Psoas muscle (tissue), 8 donors: ENCODE measurements at places on chromosomes 16 and 17. TPM values are rescaled to one million over a fixed set of nuclear protein-coding genes. Genes with fewer than 3 reads are reported as not detected.

The KRTAP3-2 gene
- polyA plus RNA-seq, result not detected

The ATP1B2 gene
- 0.51 TPM for polyA plus RNA-seq

DNA sequence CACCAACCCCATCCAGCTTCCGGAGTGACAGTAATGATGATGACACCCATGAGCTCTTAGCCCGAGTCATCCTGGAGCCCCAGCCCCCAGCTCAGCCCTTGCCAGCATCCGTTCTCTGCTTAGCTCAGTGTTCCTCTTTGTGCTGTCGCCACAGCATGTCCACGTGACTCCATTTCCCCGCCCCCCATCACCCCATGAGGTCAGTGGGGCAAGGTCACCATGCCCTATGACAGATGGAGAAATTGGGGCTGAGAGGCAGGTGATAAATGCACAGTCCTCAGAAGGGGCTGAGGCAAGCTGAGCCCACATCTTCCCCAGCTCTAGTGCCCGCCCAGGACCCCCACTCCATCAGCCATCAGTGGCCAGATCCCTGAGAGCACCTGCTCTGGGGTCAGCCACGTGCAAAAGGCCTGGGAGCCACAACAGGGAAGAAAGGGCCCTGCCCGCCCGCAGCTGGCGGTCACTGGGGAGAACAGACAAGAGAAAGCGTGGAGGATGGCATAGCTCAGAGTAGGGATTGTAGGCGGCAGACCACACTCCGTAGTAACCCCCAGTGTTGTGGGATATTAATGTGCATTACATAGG is 17.1 kb downstream of the ITGB4 start:
- peak; percentile 44 for DNase-seq
- no peak overlapping the region for H3K27ac ChIP-seq
- H3K36me3 ChIP-seq, result no peaks in the 10 kb centered on the region
- no peaks in the 10 kb centered on the region for H3K4me1 ChIP-seq

GRCh38 chr17:14331225-14331981 is 30.5 kb downstream of the HS3ST3B1 start:
- H3K27me3 ChIP-seq, result no peaks in the 10 kb centered on the region
- H3K36me3 ChIP-seq, result no peaks in the 10 kb centered on the region
- DNase-seq, result no peak

GRCh38 chr16:67531247-67531646 is 2.6 kb downstream of the RIPOR1 start:
- H3K27me3 ChIP-seq, result no peaks in the 10 kb centered on the region
- peak overlapping the region; percentile 22 for H3K4me3 ChIP-seq
- no peak overlapping the region for H3K27ac ChIP-seq
- peak; percentile 37 for DNase-seq
